K562 (cell line): ENCODE measurements at places on chromosomes 2 and 18.

DNA sequence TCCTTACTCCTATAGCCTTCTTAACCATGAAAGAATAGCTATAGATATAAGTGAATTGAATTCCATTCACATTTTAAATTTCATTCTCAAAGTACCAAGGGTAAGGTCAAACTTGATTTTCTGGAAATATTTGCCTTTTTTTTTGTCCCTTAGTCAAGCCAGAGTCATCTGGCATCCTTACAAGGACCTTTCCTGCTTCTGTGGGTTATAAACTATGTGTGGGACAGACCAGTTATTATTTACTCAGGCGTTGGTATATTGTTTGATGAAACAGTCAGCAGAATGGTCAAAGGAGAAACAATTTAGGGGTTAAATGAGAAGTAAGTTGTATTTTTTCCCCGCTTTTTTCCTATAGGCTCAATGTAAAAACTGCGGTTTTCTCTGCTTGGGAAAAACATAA, 1103.2 kb upstream of the ZEB2 start:
- DNase-seq, result no peak

GRCh38 chr18:47151439-47151838, 1.1 kb upstream of the HDHD2 start:
- no peak for DNase-seq

DNA sequence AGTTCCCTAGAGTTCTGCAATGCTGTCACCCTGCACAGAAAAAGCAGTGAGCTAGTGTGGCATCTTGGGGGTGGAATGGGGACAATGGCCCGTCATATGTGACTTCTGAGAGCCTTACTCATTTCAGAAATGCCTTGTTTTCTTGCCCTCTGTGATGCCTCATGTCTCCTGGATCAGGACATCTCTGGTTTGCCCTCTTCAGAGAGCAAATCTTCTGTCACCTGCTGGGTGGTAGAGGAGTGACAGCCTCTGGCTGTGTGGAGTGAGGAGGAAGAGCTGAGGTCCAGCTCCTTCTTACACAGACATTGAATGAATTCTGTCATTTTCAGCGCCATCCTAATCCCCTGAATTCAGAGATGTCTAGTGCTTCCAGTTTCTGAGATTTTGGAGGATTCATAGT, 55.6 kb upstream of the PHLPP1 start:
- no peak for DNase-seq

- DNase-seq, result no peak
These were observed 1154.1 kb downstream of the RPIA start for GRCh38 chr2:89845532-89845931.

DNA sequence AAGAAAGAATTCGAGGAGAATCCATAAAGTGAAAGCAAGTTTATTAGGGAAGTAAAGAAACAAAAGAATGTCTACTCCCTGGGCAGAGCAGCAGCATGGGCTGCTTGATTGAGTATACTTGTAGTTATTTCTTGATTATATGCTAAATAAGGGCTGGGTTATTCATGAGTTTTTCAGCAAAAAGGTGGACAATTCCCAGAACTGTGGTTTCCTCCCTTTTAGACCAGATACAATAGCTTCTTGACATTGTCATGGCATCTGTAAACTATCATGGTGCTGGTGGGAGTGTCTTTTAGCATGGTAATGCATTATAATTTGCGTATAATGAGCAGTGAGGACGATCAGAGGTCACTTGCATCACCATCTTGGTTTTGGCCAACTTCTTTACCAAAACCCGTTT, 25.6 kb upstream of the TBC1D8 start:
- DNase-seq, result no peak

DNA sequence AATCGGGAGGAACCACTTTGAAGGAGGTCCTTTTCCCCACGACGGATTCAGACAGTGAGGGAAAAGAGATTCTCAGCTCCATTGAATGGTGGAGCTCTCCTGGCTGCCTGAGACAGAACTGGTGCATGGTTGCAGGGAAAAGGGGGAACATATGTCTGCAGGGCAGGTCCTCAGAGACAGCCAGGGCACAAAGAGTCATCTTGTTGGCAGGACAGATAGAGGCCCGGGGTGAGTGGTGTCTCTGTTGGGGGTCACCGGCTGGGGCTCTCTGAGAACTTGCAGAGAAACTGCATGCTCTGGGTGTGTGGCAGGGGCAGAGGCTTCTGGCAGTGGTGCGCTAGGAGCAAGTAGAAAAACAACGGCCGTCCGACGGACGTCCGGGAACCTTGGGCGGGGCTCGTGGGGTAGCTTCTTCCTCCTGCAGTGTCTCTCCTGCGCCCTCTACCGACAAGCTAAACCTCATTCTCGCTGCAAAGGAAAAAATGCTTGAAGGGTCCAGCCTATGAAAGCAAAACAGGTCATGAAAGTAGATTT, 94.3 kb downstream of the CDCA7 start:
- peak; percentile 91 for DNase-seq
